ENCODE measurements at places on chromosomes 1 and 21.

DNA sequence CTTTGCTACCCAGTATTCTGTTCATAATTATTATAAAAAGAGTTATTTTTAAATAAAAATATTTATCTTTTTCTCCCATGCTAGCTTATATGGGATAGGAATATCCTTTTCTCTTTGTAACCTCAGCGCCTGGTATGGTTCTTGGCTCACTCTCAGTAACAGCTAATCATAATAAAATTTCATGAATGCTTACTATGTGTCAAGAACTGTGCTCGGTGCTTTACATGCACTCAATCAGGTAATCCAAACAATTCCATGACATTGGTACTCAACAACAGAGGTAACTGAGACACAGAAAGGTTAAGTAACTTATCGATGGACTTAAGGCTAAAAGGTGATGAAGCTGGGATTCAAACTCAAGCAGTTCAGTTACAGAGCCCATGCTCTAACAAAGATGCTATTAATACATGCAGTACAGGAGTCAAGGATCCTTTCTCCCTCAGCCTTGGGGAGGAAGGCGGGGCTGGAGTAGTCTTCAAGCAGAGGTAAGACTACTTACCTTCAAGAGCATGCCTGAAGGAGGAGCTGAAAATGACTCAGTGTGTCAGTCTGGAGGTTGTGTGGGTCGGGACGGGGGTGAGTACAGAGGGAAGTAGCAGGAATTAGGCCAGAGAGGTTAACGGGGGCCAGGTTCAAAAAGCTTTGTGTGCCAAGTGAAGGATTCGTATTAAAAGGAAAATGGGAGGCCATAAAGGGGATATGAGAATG lies 73.4 kb downstream of the PLPPR5 start:
- DNase-seq: no peak

- no peak for DNase-seq
Observed at GRCh38 chr1:212244441-212244840, 40.8 kb upstream of the PPP2R5A start.

DNA sequence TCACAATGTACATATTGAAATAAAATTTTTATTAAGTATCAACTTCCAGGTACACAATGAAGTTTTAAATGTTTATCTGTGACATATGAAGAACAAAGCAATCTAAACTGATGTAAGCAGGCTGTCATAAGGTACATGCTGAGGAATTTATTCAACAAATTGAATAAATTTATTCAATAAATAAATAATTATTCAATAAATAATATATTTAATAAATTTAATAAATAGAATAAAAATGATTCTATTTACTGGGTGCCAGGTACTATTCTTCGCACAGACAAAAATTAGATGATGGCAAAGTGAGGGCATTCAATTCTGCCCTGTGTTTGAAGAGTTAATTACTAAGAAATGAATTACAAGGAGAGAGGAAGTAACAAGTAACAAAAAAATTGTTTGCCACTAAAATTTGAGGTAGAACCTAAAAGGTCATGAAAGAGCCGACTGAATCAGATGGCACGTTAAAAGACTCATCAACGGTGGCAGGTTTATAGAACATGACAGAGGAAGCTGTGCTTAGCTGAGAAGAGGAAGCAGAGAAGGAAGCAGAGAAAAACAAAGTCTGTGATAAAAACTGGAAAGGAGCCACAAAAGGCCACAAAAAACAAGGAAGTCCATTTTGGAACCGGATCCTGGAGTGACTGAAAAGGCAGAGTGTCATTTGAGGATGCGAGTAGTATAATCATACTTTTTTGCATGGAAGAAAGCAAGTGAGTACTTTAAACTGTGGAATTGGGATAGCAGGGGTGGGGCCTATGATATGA lies 2.2 kb upstream of the USP24 start:
- peak; percentile 25 for DNase-seq

GRCh38 chr1:21749109-21749508 lies 33.8 kb downstream of the USP48 start:
- no peak for DNase-seq

Measured in cerebellar nuclear complex (tissue), 1 donor.